ENCODE measurements at places on chromosomes 6 and 20.
A peak's percentile ranks its signal among the peaks of the same experiment; 100 is the strongest.

DNA sequence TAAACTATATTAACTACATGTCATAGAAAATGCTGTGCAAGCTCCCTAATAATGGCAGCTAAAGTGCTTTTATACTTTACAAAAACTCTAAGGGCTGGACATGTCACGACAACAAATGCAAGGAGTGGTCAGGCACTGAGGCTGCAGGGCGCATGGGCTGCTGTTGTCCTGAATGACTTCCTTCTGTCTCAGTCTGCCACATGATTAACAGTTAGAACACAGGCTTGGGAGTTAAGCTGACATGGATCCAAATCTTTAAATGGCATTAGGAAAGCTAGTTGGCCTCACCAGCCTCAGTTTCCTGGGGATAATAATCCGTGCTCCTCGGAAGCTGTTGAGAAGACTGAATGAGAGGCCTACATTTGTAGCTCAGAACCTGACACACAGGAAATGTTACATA is 57.4 kb downstream of the PREP start:
- DNase-seq = no peak

DNA sequence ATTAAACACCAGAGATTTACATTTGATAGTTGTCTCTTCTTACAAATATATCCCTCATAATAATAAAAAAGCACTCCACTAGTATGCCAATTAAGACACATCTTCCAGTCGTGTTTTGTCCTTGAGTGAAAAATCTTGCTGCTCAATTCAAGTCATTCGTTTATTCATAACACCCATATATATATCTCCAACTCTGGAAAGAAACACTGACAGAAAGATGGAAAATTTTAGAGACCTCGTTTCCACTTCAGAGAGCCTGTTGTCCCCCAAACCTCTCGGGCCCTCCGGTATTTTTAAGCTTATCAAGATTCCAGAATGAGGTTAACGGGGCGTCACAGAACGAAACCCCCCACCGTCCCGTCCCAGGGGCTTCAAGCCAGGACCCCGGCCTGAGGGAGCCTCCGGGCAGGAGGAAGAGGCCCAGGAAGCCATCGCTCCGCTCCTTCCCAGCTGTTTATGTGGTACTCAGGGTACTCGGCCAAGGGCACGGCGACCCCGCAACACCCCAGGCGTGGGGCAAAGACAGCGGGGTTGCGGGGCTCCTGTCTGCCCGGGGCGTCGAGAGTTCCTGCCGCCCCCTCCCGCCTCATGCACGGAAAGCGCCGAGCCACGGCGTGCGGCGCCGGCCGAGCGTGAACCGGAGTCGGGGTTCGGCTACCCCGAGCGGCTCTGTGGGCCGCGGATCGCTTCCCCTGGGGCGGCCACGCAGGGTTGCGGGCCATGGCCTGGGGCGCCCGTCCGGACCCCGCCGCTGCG is 623 bp upstream of the SNX9 start:
- no peak for DNase-seq

GRCh38 chr20:63825331-63826118 is 5.5 kb downstream of the ZBTB46 start:
- DNase-seq = no peak

- peak; percentile 1 for DNase-seq
These were observed 406.3 kb upstream of the RUNX2 start for GRCh38 chr6:44921798-44922197.

GRCh38 chr20:63641146-63641791 is 12.0 kb downstream of the STMN3 start:
- DNase-seq = peak; percentile 56

All from mesendoderm (in vitro differentiated cells).